Karpas-422 (cell line): ENCODE measurements at places on chromosomes 5 and 9. TPM values are rescaled to one million over a fixed set of nuclear protein-coding genes. Genes with fewer than 3 reads are reported as not detected.
A peak's percentile ranks its signal among the peaks of the same experiment; 100 is the strongest.

WDR38 gene
- total RNA-seq: not detected in 2 replicates

GBA2 gene
- total RNA-seq: 54.9 and 74.2 TPM in 2 replicates

SLC1A1 gene
- total RNA-seq: not detected in 2 replicates

SMIM33 gene
- total RNA-seq: not detected in 2 replicates

ARHGAP26 gene
- 21.8 and 39.8 TPM in 2 replicates for total RNA-seq

CARTPT gene
- total RNA-seq: not detected in 2 replicates

OR2V1 gene
- total RNA-seq: not detected in 2 replicates

FGF1 gene
- not detected in 2 replicates for total RNA-seq

IFNA21 gene
- total RNA-seq: not detected in 2 replicates

GRCh38 chr5:19200251-19200650 is 787.7 kb downstream of the CDH18 start:
- no peak for DNase-seq
- H3K4me1 ChIP-seq: no peaks in the 10 kb centered on the region
- no peak overlapping the region for H3K27ac ChIP-seq
- no peaks in the 10 kb centered on the region for H3K36me3 ChIP-seq
- H3K27me3 ChIP-seq: no peaks in the 10 kb centered on the region
- no peak overlapping the region for H3K4me3 ChIP-seq

DNA sequence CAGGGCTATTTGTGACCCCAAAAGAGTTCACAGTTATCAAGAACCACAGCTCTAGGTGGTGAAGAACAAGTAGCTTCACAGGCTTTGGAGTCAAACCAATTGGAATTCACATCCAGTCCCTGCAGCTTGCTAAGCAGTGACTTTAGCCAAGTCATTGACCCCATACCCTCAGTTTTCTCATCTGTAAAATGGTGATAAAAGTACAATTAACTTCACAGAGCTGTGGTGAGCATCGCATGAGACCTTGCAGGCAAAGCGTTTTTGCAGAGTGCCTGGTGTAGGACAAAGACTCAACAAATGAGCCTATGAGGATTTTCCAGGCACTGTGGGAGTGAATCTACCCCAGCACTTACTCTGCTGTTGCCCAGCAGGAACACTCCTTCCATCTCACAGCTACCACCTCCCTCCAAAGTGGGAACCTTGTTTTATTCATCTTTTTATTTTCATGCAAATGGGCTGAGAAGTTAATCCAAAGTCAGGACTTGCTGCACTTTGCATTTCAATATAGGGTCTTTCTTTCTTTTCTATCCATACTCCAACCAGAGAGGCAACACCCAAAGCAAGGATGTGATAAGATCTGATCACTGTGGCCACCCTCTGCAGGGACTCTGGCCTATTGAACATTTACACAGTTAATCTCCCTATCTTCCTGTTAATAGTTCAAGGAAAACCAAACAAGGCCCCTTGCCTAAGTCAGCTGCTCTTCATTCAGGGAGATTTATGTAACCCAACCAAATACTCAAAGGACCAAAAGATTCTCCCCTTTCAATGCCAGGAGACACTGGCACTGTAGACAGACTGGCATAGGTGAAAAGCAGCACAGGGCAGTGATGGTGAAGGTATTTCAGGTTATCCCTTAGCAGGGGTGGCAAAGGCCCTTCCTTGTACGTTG is 41.9 kb downstream of the ABCA1 start:
- no peak overlapping the region for H3K27ac ChIP-seq
- no peaks in the 10 kb centered on the region for H3K27me3 ChIP-seq
- DNase-seq: no peak
- no peaks in the 10 kb centered on the region for H3K36me3 ChIP-seq
- H3K4me1 ChIP-seq: peaks cover 22% of the 10 kb centered on the region

GRCh38 chr5:116454417-116454927 is 120.2 kb downstream of the SEMA6A start:
- no peaks in the 10 kb centered on the region for H3K27me3 ChIP-seq
- DNase-seq: no peak
- no peak overlapping the region for H3K27ac ChIP-seq
- no peak overlapping the region for H3K4me3 ChIP-seq

GRCh38 chr9:129929496-129930125 is 94.4 kb downstream of the USP20 start:
- H3K27me3 ChIP-seq: no peaks in the 10 kb centered on the region
- no peak for DNase-seq
- peaks cover 28% of the 10 kb centered on the region for H3K36me3 ChIP-seq
- H3K4me3 ChIP-seq: no peak overlapping the region

DNA sequence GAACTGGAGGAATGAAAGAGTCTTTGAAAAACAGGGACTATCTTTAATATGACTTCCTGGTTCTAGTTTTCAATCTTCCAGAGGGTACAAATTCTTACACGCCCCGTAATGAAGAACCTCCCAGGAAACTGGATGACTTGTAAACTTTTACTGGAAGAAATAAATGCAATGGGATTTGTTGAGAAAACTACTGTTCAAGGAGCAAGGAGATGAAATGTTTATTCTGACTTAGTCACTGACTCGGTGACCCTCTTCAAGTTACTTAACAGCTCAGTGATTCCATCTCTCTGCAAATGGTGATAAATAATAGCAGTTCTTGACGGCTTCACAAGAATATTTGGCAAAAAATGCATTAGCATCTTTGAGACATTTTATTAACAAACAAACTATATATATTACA is 858.6 kb downstream of the PTPRD start:
- H3K36me3 ChIP-seq: no peaks in the 10 kb centered on the region
- no peak overlapping the region for H3K4me3 ChIP-seq
- no peak overlapping the region for H3K27ac ChIP-seq
- DNase-seq: no peak
- H3K4me1 ChIP-seq: no peaks in the 10 kb centered on the region

GRCh38 chr5:95426227-95426626 is 35.1 kb downstream of the FAM81B start:
- H3K4me3 ChIP-seq: no peak overlapping the region
- DNase-seq: no peak
- no peaks in the 10 kb centered on the region for H3K4me1 ChIP-seq
- H3K27ac ChIP-seq: no peak overlapping the region

GRCh38 chr5:82387001-82387818 is 109.1 kb upstream of the RPS23 start:
- no peak for DNase-seq
- H3K36me3 ChIP-seq: no peaks in the 10 kb centered on the region
- H3K4me3 ChIP-seq: no peak overlapping the region
- no peaks in the 10 kb centered on the region for H3K27me3 ChIP-seq

DNA sequence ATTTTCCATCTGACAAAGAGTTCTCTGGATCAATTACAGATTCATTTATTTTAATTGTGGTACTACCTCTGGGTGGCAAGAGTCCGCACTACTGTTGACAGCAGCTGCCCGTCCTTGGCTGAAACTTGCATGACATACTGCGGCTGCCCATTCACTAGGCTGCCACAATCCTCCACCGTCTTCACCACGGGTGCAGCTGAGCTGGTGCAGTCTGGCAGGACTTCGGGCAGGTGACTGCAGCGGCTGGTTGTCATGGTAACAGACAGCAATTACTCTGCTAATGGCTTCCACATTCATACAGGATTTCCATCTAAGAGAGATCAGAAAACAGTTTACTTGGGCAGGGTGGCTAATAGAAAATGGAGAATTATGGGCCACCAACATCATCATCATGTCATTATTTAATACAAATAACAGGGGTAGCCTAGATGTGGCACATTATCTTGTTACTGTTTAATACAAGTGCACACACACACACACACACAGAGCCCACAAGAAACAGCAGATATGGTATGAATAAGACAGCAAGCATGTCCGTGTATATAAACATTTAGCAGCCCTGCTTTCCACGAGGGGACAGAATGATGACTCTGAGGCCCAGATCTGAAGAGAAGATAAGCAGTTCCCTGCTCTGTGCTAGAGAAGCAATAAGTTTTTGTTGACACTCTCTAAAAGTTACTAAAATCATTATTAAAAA is 112.3 kb downstream of the MARCHF3 start:
- DNase-seq: peak; percentile 38
- H3K36me3 ChIP-seq: no peaks in the 10 kb centered on the region; the same call in 1 of the 2 replicates
- H3K27me3 ChIP-seq: no peaks in the 10 kb centered on the region

DNA sequence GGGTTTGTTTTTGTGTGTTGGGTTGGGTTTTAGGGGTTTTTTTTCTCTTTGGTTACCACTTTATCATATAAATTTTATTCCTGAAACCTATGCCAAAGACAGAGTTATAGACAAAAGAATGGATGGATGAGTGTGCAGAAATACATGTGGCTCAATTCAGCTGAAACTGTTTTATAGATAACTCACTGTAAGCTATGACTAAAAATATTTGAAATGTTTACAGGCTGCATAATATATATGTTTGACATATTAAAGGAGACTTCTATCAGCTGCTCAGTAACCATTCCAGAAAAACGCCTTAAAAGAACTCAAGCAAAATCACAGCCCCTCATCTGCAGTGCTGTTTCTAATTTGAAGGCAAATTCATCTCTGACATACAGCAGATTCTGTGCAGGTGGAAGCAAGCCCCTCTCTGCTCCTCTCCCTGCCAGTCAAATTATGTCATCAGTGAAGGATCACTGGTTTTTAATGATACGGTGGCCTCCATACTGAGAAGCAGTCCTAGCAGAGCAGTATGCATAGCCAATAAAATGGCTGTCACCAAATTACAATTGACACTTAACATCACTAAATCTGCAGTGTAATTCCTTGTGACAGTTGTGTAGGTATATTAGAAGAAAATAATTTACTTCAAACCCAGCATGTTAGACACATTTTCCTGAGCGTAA is 301.6 kb downstream of the NR2F1-AS1 start:
- no peaks in the 10 kb centered on the region for H3K36me3 ChIP-seq
- H3K4me1 ChIP-seq: no peaks in the 10 kb centered on the region
- H3K27me3 ChIP-seq: no peaks in the 10 kb centered on the region

DNA sequence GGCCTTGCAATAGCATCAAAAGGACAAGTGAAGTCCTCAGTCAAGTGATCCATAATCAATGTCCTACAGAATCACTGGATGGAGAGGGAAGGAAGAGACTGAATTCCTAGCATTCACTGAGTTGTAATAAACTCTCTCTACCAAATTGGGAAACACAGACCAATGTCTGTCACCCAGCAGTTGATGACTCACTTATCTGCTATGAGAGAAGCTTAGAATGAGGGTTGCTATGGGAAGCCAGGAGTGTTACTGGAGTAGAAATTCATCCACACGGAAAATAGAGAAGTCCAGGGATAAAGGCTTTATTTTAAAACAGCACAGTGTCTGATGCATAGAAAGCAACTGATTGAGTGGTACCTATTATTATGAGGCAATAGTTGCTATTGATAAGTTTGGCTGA is 407.4 kb downstream of the BRINP1 start:
- no peaks in the 10 kb centered on the region for H3K4me1 ChIP-seq
- H3K4me3 ChIP-seq: no peak overlapping the region
- DNase-seq: no peak
- no peaks in the 10 kb centered on the region for H3K27me3 ChIP-seq
- H3K27ac ChIP-seq: no peak overlapping the region

GRCh38 chr5:14917719-14918118 is 46.1 kb upstream of the ANKH start:
- H3K4me3 ChIP-seq: no peak overlapping the region
- no peaks in the 10 kb centered on the region for H3K4me1 ChIP-seq
- no peaks in the 10 kb centered on the region for H3K36me3 ChIP-seq
- no peaks in the 10 kb centered on the region for H3K27me3 ChIP-seq
- no peak for DNase-seq
- no peak overlapping the region for H3K27ac ChIP-seq

DNA sequence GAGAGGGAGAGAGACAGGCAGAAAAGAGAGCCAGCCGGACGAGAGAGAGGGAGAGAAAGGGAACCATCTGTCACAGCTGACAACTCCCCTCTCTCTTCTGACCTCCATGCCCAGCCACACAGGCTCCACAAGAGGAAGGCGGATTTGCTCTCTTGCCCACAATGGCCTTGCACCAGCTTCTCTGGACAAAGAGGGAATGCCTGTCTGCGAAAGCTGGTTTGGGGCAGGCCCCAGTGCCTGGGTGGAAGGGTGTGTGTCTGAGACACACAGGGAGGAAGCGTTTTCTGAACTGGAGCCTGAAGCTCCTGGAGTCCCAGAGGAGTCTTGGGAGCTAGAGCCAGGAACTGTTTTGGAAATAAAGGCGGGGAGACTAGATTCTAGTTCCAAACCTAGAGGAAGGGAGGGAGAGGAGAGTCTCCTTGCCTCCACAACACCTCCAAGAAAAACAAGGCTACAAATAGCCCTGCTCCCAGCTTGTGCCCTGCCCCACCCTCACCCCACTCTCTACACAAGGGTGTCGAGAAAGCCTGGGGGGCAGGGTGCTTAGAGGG is 12.5 kb downstream of the C1QTNF2 start:
- no peaks in the 10 kb centered on the region for H3K27me3 ChIP-seq
- H3K36me3 ChIP-seq: no peaks in the 10 kb centered on the region
- H3K4me1 ChIP-seq: no peaks in the 10 kb centered on the region
- no peak overlapping the region for H3K27ac ChIP-seq

- DNase-seq: no peak
- no peak overlapping the region for H3K4me3 ChIP-seq
- H3K27ac ChIP-seq: no peak overlapping the region
- H3K36me3 ChIP-seq: no peaks in the 10 kb centered on the region
- H3K4me1 ChIP-seq: peaks cover 5% of the 10 kb centered on the region; the same call in 1 of the 2 replicates
Measured at GRCh38 chr5:135714126-135714894, 120.2 kb upstream of the SLC25A48 start.
